ENCODE measurements at places on chromosomes 3 and 15.

- no peak for DNase-seq
These were observed 63.9 kb downstream of the NME9 start for GRCh38 chr3:138265745-138266144.

- DNase-seq = no peak
These were observed 176.4 kb downstream of the GBE1 start for GRCh38 chr3:81585056-81585455.

DNA sequence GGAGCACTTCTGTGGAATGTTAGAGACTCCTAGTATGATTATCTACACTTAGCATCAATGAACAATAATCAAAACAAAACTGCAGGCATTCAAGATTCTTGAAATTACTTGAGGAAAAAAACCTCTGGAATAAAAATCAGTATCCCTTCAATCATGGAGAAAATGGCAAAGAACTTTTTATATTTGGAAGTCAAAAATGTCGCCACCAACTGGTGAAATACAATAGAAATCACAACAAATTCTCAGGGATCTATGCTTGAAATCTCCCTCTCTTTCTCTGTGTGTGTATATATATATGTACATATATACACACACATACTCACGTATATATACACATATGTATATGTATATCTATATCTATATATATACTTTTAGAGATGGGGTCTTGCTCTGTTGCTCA is 378.9 kb upstream of the ALCAM start:
- DNase-seq = no peak

DNA sequence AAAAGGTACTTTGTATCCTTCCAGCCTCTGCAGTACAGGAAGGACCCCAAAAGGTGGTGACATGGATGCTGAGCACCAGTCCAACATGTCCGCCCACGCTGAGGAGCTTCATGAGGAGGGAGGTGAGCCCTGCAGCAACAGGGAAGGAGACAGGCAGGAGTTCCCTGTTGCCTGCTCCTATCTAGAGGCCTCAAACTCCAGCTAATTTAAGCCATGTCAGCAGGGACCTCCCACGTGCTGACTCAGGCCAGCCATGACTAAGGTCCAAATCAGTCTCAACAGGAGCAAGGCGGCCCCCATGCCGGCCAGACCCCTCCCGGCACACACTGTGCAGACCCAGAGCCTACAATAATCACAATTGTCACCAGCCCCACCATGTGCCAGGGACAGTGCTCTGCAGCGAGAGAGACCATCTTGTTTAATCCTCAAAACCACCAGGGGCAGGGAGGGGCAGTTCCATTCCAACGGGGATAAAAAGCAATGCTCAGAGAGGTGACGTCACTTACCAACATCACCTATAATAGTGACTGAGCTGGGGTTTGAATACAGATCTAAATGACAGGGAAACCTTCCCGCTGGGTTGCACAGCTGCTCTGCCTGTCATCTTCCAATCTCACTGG is 54.5 kb upstream of the GATA2 start:
- no peak for DNase-seq

Data from thyroid gland (tissue), 4 donors.